ENCODE measurements at places on chromosomes 7 and 10.
A peak's percentile ranks its signal among the peaks of the same experiment; 100 is the strongest.

GRCh38 chr10:93293999-93294398 is 188.1 kb downstream of the MYOF start:
- DNase-seq, result no peak

DNA sequence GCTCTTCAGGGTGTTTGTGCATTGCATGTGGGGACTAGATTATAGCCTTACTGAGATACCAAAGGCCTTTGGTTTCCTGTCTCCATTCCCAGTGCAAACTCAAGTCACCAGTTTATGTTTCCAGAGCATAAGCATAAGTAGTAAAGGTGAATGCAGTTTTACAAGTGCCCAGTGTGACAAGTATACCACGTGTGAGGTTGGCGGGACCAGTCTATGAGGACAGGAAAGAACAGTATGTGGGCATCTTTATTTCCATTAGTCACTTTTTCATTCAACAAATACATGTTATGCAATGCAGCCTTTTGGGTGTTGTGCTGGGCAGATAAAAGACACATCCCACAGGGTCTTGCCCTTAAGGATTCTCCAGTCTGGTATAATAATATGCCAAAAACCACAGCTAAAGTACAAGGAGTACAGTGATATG is 146.5 kb downstream of the ARID5B start:
- no peak for DNase-seq

DNA sequence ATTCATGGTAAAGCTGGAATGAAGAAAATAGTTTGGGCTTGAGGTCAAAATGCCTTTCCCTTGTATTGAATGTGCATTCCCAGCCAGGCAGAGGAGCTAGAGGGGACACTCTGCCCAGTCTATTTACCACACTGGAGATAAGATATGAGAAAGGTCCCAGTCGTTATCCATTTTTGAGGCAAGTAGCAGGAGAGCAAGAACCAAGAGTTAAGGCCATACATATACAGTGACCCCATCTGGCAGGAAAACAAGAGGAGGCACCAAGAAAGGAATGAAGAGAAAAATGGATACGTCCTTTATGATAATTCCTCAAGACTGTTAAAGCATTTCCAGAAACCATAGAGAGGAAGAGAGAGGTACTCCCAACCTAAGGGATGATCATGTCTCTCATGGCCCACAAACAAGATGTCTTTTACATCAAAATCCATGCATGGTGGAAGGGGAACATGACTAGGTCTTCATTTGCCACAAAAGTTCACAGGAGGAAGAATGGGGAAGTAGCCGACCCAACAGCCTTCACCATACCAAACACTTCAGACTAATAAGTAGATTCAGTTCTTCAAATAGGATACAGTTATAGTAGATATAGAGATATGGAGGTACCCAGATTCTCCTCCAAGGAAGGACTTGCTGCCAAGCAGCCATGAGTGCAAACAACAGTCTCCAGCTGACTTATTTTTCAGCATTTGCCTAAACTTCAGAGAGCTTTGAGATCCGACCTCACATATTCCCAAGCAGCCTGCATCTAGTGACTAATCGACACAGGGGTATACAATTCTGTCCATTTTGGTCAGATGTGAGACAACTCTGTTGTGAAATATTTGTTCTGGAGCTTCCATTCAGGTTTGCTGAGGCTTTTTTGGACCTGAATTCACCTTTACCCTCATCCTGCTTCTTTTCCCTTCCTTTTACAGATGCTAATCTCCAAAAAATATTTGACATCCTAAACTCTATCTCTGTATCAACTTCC is 61.1 kb upstream of the CCDC71L start:
- no peak for DNase-seq

- DNase-seq, result peak; percentile 48
Observed at GRCh38 chr10:119333146-119333792, 125.9 kb downstream of the GRK5 start.

DNA sequence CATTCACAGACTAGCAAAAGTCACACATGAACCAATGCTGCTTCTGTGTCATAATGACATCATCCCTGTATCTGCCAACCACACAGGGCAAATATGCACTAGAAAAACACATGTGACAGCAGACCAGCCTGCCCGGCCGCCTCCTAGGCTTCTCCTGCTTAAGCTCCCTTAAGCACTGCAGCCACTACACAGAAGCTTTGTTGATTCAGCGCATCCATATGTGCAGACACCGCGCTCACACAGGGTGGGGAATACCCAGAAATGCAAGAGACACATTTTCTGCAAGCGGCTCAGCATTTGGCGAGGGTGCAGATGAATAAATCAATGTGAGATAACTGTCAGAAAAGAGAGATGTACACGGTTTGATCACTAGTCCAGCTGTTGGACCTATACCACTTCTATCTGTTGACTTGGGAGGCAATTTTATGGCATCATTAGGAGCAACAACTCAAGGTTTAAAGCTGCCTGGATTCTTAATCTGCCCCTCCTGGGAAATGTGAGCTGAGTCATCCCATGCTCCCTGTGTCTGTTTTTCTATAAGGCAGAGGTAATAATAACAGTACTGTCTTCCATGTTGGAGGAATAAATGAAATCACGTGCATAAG is 33.4 kb downstream of the CPXM2 start:
- no peak for DNase-seq

Data from stimulated activated CD4-positive, alpha-beta T cell treated with anti-CD3 and anti-CD28 coated beads, TNF-alpha, amount 100 ng/mL, for 4 hours (primary cell).